ENCODE measurements at places on chromosomes 7 and 10.

- DNase-seq: no peak
Measured at GRCh38 chr10:489330-489729, 200.1 kb downstream of the DIP2C start.

- DNase-seq: no peak
Measured at GRCh38 chr7:96415293-96415940, 93.5 kb upstream of the SLC25A13 start.

DNA sequence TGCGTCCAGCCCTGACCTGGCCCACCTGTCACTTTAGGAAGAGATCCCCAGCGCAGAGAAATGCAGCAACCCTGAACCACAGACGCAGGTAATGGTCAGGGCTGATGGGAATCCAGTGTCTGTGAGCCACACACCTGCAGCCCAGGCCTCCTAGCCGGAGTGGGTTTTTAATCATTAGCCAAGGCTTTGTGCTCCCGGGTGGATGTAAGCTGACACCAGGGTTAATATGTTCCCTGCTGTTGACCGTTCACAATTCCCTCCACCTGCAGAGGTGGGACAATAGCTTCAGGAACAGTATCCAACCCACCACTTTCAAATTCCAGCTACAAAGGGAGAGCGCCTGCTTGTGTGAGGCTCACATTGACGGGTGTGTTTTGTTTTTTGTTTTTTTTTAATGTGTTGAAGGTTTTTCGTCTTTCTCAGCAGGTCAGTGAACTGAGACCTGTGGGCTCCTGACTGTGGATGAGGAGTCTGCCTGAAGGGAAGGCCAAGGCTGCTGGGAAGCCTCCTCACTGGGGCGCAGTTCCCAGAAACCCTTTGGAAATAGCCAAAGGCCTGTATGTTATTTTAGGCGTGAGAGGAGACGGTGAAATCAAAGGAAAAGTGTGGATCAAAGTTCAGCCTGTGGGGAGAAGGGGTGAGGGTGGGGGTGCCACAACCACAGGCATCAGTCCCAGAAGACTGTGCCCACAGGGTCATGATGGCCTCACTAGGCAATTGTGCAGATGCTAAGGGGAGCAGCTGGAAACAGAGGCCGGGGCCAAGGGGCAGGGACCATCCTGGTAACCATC is 111.1 kb downstream of the TNS3 start:
- DNase-seq: no peak

GRCh38 chr10:126734015-126734414 is 63.5 kb upstream of the C10orf90 start:
- DNase-seq: no peak

GRCh38 chr10:60009710-60010383 is 103.5 kb upstream of the CCDC6 start:
- DNase-seq: no peak

DNA sequence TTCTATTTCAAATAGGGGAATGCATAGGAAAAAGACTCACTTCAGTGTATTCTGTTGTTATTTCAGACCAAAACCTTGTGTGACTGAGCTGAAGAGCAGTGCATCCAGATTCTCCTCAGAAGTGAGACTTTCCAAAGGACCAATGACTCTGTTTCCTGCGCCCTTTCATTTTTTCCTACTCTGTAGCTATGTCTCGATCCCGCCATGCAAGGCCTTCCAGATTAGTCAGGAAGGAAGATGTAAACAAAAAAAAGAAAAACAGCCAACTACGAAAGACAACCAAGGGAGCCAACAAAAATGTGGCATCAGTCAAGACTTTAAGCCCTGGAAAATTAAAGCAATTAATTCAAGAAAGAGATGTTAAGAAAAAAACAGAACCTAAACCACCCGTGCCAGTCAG is 12.0 kb downstream of the TET1 start:
- no peak for DNase-seq

DNA sequence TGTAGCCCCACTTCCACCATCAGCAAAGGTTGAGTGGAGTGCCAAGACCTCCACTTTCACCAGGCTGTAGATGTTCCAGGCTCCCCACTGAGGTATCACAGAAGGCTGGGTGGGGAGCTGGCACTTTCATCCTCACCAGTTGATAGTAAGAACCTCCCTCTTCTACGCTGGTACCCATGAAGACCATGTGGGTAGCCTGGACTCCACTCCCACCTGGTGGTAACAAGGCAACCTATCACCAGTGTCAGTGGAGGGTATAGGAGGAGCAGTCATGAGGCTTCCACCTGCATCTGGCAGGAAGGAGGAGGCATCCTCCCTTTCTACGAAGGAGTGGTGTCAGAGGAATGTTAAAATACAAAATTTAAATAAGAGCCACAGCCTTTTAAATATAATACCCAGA is 4.4 kb downstream of the SMIM30 start:
- no peak for DNase-seq

DNA sequence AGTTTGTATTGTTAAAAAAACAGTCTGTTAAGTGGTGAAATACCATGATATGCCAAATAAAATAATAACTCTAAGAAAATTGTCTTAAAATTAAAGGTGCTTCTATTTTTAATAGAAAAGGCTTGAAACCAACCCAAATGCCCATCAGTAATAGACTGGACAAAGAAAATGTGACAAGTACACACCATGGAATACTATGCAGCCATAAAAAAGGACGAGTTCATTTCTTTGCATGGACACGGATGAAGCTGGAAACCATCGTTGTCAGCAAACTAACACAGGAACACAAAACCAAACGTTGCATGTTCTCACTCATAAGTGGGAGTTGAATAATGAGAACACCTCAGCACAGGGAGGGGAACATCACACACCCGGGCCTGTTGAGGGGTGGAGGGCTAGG is 7.1 kb downstream of the CNTNAP2 start:
- DNase-seq: no peak

- DNase-seq: no peak
Measured at GRCh38 chr7:151470711-151471110, 30.8 kb upstream of the CRYGN start.

GRCh38 chr7:136883046-136883445 is 14.6 kb downstream of the CHRM2 start:
- DNase-seq: no peak

DNA sequence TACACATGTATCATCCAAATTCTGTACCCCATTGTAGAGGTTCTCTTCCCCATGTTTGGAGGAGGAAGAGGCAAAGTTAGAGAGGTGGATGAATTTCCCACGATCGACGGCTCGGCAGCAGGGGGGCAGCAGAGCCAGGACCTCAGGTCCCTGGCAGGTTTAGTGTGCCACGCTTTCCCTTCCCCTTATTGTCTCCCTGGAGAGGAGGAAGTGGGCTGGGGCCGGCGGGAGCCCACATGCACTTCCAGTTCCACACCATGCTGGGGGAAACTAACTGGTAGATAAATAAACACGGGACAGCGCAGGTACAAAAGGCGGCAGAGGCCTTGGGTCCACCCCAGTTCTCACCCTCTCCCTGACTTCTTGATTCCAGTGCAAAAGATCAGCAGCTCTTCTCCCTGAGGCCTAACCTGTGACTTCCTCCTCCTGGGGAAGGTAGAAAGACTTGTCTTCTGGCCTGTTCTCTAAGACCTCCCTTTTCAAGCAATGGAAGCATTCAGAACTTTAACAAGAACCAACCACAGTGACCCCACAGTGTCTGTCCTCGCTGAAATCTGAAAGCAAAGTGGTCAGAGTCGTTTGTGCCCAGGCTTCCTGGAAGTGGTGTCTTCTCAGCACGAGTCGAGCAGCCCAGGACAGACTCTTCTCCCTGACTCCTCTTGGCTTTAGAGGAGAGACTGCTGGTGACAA is 30.5 kb upstream of the SRGN start:
- no peak for DNase-seq

GRCh38 chr10:102449321-102450123 is 1.8 kb downstream of the C10orf95 start:
- peak; percentile 92 for DNase-seq

DNA sequence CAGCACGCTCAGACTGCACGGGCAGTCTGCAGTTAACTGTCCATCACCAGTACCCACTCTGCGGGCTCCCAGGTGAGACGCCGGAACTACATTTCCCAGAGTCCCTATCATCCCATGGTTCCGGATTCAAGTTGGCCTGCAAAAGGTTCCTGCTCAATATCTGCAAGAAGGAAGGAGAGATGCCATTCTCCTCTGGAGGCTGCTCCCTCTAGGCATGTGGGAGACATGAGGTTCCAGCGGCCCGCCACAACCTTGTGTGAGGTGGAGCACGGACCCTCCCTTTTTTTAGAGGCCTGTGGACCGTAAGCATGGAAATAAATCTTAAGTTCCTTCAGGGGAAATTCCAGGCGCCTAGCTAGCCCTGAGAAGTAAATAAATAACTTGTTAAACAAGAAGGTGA is 29.7 kb downstream of the NUP42 start:
- DNase-seq: no peak

DNA sequence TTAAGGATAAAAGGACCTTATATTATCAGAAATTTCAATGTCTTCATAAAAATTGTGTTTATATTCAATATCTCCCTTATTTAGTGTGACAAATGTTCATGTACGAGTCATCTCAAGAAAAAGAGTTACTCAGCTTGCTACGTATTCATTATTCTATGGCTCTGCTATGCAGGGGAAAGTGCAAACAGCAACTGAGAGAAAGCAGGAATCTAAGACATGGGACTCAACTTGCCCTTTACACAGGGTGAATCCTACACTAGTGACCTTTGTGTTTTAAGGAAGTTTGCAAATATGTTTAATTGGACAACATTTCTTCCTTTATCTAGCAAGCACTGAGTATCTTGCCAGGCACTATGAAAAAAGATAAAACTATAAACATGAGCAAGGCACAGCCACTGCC is 104.7 kb downstream of the NPSR1 start:
- no peak for DNase-seq

GRCh38 chr10:131102676-131103075 is 208.8 kb downstream of the TCERG1L start:
- DNase-seq: no peak

- DNase-seq: no peak
Measured at GRCh38 chr7:98713165-98713810, 96.2 kb downstream of the NPTX2 start.

DNA sequence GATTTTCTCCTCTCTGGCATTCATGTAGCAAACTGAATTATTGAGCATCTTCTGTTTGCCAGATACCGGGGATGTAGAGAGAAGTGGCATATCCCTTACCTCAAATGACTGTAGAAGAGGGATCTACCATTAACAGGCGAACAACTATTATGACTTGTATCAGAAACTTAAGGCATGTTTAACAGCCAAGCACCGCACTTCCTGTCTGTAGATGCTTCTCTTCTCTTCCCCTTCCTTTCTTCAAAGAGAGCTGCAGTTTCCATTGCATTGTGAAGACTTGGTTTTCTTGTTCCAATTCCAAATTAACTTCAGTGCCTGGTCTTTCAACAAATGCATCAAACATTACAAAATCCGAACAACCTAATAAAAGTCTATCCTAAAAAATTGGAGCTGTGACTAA is 49.3 kb downstream of the LRRC4 start:
- no peak for DNase-seq

DNA sequence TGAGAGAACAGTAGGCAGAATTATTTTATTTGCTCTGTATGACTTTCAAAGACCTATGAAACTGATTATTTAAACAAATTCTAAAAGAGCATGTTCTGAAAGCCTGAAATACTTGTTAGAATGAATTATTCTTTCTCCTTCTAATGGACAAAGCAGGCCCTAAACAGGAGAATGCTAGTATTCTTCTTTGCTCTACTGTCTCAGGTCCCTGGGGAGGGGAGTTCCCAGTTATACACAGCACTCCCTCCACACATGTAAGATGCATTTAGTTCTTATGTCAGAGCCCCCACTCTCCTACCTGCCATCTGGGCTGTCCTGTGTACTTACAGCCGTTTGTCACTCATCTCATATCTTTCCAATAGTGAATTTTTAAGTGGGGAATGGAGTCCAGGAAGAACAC is 633.5 kb upstream of the ANKRD30A start:
- no peak for DNase-seq

GRCh38 chr10:10850214-10850613 is 167.5 kb upstream of the CELF2 start:
- no peak for DNase-seq

DNA sequence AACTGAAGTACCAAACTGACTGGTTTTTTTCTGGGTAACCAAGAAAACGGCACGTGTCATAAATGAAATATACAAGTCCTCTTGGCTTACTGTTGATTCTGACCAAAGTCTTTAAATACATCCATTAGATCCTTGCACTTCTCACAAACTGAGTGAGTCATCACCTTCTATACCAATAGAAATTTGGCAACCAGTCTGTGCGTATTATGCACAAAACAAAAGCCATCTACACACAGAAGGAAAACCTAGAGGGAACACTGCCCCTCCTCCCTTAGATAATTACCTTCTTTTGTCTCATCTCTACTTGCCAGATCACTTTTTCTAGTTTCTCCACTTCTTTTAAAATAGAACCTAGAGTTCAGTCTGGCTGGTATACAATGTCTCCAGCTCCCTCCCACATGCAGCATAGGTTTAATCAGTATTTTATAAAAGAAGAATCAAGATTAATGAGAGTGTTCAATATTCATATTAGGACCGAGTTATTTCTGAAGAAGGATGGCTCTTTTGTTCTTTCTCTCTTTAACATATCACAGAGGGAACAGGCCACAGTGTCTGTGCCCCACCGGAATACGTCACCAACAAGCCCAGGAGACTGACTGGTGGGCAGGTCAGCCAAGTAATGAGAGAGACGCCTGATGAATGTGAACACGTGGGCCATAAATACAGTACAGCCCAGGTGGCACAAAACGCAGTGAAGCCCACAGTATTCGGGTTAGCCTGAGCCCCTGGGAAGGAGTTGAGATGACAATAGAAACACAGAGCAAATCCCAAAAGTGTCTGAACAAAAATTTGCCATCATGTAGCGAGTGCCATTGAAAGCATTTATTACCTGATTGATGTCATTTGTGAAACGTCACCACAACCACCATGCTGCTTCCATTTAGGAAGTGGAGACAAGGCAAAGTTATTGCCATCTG is 91.3 kb downstream of the KIAA1549 start:
- DNase-seq: no peak

GRCh38 chr10:44961931-44962750 is 2.5 kb downstream of the RASSF4 start:
- DNase-seq: no peak

GRCh38 chr7:158581440-158582088 is 6.1 kb downstream of the PTPRN2 start:
- DNase-seq: no peak

DNA sequence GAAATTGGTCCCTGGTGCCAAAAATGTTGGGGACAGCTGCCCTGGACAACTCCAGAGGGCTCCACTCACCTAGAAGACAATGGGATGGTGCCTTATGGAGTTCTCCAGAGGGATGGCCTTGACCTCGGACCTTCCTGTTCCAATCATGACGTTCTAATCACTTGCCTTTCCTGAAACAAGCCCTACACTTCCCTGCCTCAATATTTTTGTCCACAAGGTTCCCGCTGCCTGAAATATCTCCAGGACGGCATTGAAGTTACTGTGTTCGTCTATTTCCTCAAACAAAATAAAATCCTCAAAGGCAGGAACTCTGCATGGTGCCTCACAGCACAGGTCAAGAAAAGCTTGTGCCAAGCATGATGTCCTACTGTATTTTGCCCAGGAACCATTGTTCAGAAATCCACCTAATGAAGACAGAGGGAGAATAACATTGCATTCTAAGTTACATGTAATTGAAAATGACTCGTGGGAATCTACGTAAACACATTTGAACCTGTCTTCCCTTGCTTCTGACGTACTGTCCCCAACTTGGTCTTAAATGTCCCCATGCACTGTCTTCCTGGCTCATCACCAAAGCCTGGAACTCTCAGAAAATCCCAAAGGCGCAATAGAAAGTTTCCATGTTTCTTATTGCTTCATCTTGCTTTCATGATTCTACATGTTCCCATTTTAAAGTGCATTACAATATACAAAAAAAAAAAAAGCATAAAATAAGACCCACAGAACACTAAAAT is 342.3 kb upstream of the NRP1 start:
- DNase-seq: no peak
